ENCODE measurements at places on chromosomes 12 and 14. TPM values are rescaled to one million over a fixed set of nuclear protein-coding genes. Genes with fewer than 3 reads are reported as not detected.

The CACNA1C gene
- 19.3 TPM for total RNA-seq

The C1S gene
- total RNA-seq: 319 TPM

The OR6C2 gene
- not detected for total RNA-seq

DNA sequence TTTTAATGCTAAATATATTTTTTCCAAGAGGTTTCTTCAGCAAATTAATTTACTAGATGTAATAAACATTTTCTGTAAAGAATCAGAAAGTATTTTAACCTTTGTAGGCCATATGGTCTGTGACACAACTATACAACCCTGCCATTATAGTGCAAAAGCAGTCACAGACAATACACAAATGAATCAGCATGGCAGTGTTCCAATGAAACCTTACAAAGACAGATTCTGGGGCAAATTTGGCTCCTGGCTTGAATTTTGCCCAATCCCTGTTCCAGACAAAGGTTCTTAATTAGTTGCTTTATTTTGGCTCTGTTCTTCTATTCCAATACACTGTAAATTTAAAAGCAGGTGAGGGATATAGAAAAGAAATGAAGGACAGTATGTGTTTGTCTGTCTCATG is 352.5 kb downstream of the C12orf50 start:
- no peak for DNase-seq

DNA sequence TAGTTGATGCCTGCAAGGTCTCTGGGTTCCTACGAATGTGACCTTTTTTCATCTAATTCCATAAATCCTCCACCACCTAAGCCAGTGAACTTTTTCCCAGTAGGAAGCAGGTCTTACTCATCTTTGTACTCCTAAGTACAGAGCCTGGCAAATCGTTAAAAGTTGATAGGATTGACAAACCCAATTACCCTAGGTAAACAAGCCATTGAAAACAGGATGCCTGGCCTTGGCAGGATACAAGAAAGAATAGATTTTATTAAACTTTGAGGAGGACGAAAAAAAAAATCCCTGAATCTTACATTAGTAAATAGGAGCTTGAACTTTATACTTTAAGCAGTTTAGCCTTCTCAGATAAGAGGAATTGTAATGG is 5.6 kb downstream of the TBPL2 start:
- no peak for DNase-seq

GRCh38 chr14:79708426-79709388 is 502.6 kb downstream of the DIO2 start:
- DNase-seq: no peak

- no peak for DNase-seq
These were observed 130.8 kb upstream of the TRHDE start for GRCh38 chr12:72141381-72141780.

- DNase-seq: no peak
These were observed 280.3 kb downstream of the ADAMTS20 start for GRCh38 chr12:43271659-43272058.

DNA sequence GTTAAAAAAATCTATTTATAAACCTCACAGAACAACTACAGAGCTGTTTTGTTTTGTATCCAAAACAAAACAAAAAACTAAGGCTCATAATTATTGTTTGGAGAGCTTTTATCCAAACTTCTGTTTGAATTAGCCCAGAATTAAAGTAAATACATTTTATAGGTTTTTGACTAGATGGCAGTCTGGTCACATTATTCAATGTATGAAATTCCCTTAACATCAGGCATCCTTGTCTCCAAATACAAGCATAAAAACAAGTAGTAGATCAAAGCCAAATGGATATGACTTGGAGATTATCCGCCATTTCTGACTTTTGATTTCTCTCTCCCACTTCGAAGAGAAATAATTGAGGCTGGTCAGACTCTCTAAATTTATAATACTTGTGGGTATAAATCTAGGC is 63.5 kb downstream of the SLC38A1 start:
- DNase-seq: no peak

DNA sequence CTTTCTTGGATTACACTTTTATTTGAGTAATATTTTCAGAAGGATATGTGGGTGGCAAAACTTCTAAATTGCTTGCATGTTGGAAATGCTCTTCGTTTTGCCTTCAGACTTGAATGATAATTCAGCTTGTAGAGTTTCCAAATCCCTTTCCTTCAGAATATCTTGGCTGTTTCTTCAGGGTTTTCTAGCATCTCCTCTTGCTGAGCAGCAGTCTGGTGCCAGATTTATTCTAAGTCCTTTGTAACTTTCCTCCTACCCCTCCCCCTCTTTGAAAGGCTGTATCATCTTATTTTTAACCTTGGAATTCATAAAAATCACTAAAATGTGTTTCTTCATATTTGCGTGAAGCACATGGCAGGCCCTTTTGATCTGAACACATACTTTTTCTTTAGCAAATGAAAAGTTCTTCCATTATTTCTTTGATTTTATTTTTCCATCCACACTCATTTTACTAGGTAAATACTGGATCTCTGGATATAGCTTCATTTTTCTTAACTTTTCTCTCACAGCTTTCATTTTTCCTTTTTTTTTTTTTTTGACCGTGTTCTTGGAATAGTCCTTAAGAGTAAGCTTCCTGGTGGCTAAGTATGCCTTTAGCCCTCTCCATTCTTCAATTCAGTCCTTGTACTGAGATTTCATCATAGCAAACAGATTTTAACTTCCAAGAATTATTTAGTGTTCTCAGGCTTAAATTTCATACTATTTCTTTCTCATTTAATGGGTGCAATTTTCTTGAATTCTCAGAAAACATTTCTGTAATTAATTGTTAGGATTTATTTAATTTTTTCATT is 102.0 kb downstream of the SLC38A4 start:
- no peak for DNase-seq

DNA sequence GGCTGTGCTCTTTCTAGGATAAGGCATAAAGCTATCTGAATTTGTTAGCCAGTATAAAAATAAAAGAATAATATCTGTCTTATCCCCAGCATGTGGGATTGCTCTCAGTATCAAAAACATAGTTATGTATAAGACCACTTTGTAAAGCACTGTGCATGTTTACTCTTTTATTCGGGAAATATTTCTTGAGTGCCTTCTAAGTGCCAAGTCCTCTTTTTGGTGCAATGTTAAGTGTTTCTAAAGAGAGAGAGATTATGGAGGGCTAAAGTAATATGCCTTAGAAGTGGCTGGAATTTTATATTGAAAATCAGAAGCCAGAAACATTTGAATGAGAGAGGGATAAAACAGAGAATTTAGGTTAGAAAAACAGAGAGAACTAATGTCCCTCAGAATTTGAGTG is 212.0 kb downstream of the ALG10B start:
- no peak for DNase-seq
